ENCODE measurements at places on chromosomes 6 and 20.

- DNase-seq: no peak
Measured at GRCh38 chr6:85193339-85193738, 256.5 kb upstream of the NT5E start.

- DNase-seq: no peak
Measured at GRCh38 chr20:21528870-21529269, 15.0 kb upstream of the NKX2-2 start.

DNA sequence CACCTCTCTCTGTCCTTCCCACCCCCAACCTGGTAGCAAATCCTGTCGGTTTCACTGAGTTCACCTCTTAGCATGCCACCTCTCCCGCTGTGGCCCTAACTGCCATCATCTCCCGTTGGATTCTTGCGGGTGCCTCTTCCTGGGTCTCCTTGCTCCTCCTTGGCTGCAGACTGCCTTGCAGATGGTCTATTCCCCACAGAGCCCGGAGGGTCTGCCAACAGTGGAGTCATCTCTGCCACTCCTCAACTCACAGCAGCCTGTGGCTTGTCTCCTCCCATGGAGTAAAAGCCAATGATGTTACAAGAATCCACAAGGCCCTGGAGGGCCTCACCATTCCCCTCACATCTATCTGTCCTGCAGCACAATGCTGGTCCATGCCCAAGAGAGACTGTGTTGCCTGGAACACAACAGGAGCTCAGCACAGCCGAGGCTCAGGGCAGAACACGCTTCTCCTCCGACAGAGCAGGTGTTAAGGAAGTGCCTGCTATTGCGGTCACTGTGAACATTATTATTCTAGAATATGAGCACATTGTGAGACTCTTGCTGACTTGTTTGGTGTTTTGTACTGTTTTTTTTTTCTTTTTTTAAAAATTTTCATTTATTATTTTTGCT is 241.8 kb upstream of the SULF2 start:
- no peak for DNase-seq

DNA sequence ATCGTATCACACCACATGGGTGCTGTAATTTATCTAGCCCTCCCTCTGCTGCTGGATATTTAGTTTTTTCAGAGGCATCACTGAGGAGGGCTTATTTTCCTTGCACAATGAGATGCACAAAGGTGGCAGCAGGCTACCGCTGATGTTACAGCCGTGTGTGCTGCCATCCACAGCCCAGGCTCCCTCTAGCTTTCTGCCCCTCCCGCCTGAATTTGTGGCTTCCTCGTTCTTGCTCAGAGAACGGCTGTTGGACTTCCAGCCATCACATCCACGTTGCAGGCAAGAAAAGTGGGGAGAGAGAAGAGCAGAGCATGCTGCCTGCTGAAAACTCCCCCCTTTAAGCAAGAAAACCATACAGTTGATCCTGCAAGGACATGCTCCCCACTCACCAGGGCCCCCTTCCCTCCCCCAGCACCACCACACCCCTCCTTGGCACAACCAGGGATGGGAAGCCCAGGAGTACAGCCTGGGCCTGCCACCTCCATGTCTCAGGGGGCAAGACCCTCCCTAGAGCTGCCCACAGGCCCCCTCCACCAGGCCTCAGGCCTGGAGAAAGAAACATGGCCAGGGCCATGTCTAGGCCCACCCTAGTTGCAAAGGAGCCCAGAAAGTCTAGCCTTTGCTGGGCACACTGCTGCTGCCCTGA is 102.6 kb downstream of the MRPL14 start:
- DNase-seq: no peak

- no peak for DNase-seq
Measured at GRCh38 chr6:37714836-37715420, 17.2 kb upstream of the MDGA1 start.

DNA sequence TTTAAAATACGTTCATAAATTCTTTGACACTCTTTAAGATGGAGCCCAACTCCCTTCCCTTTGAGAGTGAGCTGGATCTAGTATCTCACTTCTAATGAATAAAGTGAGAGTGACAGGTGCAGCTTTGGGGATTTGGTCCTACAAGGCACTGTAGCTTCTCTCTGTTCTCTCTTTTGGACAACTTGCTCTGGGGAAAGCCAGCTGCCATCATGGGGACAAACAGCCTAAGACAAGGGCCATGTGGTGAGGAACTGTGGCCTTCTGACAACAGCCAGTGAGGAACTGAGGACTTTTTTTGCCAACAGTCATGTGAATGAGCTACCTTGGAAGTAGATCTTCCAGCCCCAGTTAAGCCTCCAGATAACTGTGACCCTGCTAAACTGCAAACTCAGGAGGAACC is 272.8 kb upstream of the AGPAT4 start:
- DNase-seq: no peak

- DNase-seq: no peak
Measured at GRCh38 chr6:135743476-135743875, 108.0 kb upstream of the PDE7B start.

- DNase-seq: no peak
Measured at GRCh38 chr6:12661432-12662089, 55.0 kb upstream of the PHACTR1 start.

DNA sequence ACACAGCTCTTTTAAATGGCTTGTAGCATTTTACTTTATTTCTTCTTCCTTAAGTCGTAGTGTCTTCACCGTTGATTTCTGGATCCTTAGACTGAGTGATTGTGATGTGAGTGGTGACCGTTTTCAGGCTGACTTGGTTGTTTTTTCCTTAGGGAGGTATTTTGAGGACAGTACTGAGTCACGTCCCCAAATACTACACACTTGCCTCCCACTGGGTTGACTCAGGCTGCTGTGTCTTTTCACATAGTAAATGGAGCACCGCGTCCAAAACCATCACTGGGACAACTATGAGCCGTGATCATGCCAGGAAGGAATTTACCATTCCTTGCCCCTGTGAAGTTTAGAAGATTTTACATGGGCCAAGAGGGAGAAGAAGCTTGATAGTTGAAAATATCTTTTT is 174.1 kb downstream of the FARS2 start:
- no peak for DNase-seq

DNA sequence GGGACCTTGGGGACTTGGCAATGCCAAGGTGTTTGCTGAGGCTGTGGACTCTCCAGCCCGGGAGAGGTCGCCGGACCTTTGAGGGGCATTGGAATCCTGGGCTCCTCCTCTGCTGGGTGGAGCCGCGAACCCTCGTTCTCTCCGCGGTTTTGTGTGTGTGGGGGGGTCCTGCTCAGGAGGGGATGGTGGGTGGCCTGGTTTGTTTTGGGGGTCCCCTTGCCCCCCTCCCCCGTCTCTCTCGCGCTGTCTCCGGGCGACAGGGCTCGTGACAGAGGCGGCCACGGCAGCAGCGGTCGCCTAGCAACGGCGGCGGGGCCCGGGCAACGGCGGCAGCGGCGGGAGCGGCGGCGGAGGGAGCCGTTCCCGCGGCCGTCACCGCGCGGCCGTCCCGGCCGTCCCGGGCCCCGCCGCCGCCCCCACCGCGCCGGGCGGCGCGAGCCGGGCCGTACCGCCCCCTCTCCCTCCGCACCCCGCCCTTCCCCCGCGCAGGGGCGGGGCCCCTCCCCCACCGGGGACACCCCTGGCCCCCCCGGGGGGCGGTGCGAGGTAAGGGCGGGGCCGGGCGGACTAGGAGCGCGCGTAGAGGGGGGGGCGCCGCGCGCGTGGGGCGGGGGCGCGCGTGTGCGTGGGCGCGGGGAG is 7.8 kb downstream of the SYNGAP1 start:
- DNase-seq: peak; percentile 82

DNA sequence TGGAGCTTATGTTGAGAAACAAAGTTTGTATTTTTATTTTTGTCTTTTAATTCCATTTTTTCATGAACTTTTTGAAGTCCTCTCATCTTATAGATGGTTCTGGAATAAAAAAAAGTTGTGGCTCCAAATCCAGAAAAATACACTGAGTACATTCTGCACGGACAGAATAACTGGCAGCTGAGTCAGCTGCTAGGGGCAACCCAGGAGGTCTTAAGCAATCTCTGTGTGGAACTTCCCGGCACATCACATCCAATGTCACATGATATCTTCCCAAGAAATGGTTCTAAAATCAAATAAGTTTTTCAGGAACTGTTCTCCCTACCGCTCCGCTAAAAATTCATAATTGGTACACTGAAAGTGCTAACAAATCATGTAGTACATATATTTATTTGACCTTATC is 29.8 kb downstream of the SLC13A3 start:
- DNase-seq: no peak

- peak; percentile 30 for DNase-seq
Measured at GRCh38 chr6:34390531-34391472, 1.7 kb downstream of the NUDT3 start.

DNA sequence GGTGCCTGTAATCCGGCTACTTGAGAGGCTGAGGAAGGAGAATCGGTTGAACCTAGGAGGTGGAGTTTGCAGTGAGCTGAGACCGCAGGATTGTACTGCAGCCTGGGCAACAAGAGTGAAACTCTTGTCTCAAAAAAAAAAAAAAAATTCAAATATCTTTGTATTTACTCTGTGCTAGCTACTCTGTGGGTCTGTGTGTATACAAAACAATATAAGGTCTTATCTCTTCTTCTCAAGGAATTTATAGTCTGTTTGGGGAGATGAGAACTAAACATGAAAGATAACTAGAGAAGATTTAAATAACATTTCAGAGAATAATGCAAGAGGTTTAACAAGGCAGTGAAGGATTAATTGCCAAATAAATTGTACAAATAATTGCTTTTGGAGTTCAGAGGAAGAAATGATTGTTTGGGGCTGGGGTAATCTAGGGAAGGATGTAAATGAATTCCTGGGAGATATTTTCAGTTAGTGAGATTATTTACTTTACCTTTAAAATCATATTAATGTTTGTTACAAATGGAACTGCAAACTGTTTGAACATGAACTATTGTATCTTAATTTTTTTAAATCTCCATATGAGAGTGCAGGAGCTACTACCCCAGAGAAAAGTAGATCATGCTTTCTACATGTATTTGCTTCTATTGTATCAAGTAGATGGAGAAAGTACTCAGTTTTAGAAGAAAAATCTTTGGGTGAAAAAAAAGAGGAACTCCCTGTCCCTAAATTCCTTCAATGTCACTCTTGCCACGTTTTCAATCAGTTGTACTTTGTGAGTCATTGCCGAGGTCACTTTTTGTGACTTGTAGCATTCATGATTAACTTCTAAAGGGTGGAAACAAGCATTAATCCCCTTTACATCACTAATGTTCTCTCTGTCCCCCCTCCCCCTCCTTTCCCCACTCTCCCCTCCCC is 39.0 kb downstream of the NCOA3 start:
- peak; percentile 30 for DNase-seq

- peak; percentile 40 for DNase-seq
Measured at GRCh38 chr6:116280161-116280932, 617 bp upstream of the TSPYL1 start.

DNA sequence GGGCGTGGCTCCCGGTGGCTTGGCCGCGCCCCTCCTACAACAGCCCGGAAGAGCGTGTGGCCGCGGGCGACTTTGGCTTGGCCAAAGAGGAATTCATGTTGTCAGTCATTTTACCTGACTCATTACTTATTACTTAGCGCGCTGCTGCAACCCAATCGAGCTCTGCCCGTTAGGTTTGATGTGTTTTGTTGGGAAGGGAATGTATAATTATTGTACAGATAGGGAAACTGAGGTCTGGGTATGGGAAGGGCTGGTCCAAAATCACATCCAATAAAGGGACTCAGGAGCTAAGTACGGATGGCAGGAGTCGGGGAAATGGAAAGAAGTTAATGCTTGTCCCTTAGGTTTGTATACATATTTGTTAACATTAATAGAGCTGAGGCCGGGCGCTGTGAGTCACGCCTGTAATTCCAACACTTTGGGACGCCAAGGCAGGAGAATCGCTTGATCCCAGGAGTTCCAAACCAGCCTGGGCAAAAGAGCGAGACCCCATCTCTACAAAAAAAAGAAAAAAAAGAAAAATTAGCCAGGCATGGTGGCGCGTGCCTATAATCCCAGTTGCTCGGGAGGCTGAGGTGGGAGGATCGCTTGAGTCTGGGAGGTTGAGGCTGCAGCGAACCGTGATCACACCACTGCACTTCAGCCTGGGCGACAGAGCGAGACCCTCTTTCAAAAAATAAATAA is 639 bp upstream of the ZNF335 start:
- no peak for DNase-seq

GRCh38 chr6:128276311-128276710 is 244.1 kb downstream of the PTPRK start:
- no peak for DNase-seq

- no peak for DNase-seq
Measured at GRCh38 chr20:2709205-2709981, 16.8 kb downstream of the EBF4 start.

- no peak for DNase-seq
Measured at GRCh38 chr20:35305682-35306556, 13.7 kb upstream of the FAM83C start.

DNA sequence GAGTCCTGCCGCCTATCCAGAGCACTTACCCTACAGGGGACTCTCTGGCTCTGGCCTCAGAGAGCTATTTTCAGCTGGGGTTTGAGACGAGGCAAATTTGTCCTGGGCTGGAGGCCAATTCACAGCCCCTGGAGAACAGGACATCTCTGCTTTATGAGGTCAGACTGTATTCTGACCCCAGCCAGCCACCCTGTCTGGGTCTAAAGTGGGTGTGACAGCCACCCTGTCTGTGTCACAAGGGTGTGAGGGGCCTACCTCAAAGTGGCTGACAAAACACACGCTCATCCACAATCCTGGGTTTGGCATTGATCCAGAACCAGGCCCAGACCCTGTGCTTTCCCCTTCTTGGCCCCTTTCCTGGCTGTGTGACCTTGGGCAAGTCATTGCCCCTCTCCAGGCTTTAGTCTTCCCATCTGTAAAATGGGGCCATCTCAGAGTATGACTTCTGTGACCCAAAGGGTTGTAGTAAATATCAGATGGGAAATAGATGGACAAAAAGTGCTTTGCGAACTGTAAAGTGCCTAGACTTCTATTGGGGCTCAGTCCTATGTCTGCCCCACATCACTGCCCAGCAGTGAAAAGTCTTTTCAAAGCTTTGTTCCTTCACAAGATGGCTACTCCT is 44.1 kb upstream of the TGM2 start:
- DNase-seq: no peak

DNA sequence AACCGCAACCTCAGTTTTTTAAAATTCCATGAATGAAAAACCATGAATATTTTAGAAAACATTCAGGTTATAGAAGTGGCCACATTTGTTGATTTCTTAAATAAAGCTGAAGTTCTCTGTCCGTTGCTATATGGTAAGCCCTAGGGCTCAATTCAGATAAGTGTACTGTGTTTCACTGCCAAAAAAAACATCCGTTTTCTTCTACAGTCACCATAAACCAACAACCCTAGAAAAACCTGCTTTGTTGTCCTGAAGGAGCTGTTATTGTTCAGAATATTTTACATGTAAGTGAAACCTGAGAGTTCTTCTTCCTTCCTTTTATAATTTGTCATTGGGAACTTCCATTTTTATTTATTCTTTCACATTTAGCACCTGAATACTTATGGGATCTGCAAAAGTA is 274.1 kb downstream of the TFAP2A start:
- no peak for DNase-seq
